ENCODE measurements at places on chromosomes 2 and 18.

- no peak for DNase-seq
These were observed 72.1 kb downstream of the OSBPL6 start for GRCh38 chr2:178266445-178266844.

- DNase-seq = no peak
These were observed 158.6 kb downstream of the ZNF804A start for GRCh38 chr2:184756885-184757284.

DNA sequence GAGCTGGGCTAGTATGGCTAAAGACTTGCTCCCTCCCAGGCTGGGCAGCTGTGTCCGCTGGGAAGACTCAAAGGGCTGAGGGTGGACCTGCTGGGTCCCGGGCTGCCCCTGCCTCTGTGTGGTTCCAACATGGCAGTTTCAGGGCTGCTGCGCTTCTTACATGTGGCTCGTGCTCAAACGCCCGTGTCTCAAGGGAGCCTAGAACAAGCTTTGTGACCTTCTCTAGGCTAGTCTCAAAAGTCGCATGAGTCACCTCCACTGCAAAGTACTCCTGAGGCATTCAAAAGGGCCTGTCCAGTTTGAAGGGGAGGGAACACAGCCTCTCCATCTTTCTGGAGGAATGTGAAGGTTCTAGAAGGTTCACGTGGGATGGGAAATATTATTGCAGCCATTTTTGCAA is 44.7 kb upstream of the RAB31 start:
- no peak for DNase-seq

- no peak for DNase-seq
These were observed 100.6 kb upstream of the FN1 start for GRCh38 chr2:215536510-215536909.

GRCh38 chr18:36872329-36872728 is 43.4 kb downstream of the KIAA1328 start:
- DNase-seq = no peak

DNA sequence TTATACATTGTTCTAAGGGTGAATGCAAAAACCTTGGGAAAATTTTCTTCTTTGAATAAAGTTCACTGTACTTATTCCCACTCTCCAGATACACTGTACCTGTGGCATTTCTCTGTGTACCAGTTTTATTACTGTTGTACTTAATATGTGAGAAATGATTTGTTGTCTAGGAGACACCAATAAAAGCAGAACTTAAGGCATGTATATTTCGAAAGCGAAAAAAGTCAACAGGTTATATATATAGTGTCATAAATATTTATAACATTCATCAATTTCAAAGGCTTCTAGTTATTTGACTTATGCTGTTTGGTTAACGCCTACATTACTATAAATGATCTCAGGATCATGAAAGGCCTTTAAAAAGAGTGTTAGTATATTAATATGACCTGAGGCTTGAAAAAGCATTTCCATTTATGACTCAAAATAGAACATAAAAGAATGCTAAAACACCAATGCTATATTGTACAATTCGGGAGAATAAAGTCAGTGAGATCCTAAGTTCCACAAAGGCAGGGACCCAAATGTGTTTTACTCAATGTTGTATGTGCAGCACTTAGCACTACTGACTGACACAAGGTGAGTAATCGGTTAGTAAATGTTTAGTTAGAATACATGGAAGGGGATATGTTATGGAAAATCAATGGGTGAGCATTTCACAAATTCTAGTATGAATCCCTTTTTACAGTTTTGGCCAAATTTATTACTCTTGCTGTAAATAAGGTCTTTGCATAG is 32.2 kb upstream of the HNRNPA3 start:
- DNase-seq = no peak

GRCh38 chr2:197952540-197953202 is 148.3 kb downstream of the PLCL1 start:
- DNase-seq = no peak

GRCh38 chr2:114294741-114295140 is 147.7 kb upstream of the DPP10 start:
- DNase-seq = no peak

- DNase-seq = no peak
These were observed 30.5 kb downstream of the RAB12 start for GRCh38 chr18:8639762-8640161.

GRCh38 chr2:64213532-64214275 is 69.5 kb upstream of the PELI1 start:
- peak; percentile 27 for DNase-seq

GRCh38 chr2:23427350-23427749 is 42.4 kb downstream of the KLHL29 start:
- no peak for DNase-seq

DNA sequence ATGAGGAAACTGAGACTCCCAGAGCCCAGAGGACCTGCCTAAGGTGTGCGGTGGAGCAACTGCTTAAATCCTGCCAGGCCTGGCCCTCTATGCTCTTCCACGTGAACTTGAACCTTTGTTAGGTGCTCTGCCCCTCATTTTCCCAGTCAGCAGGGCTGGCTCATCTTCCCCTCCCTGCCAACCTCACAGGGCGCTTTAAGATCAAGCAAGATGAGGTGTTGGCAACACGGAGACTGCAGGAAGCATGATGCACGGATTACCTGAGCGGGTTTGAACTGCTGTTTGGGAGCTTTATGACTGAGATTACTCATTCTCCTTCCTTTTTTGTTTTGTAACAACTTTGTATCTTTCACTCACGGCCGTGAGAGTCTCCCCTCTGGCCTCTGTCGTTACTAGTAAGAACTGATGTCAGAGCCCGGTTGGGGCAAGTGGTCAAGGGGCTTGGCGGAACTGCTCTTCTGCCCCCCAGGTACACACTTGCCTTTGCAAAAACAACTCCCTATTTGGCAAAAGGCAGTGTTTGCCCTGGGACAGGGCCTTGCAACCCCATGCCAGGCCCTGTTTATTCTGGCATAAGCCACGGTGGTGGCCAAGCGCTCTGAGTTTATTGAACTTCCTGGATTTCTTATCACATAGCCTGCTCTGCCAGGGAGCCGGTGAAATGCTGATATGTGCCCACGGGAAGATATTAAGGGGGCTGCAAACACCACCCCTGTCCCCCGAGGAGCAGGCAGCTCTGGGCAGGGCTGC is 127.8 kb downstream of the INHBB start:
- DNase-seq = no peak

- no peak for DNase-seq
These were observed 19.9 kb downstream of the TMSB10 start for GRCh38 chr2:84925336-84925723.

- no peak for DNase-seq
These were observed 98.2 kb upstream of the MAP3K20 start for GRCh38 chr2:172977270-172978062.

DNA sequence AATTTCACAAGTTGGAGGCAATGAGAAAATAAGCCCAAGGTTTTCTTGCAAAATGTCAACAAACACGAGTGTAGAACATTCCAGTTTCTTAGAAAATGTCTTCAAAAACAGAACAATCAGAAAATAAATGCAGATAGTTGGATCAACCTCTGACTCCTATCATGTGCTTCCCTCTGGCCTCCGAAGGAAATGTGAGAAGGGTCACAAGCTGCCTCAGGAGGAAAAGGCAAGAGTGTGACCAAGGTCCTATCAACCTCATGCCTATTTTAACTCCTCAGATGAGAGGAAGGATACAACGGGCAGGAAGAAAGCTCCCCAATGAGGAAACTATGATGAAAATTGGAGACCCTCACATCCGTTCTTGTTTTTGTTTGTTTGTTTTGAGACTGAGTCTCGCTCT is 7.9 kb downstream of the SCYGR5 start:
- DNase-seq = no peak

- no peak for DNase-seq
These were observed 12.1 kb upstream of the C18orf32 start for GRCh38 chr18:49499046-49499637.

DNA sequence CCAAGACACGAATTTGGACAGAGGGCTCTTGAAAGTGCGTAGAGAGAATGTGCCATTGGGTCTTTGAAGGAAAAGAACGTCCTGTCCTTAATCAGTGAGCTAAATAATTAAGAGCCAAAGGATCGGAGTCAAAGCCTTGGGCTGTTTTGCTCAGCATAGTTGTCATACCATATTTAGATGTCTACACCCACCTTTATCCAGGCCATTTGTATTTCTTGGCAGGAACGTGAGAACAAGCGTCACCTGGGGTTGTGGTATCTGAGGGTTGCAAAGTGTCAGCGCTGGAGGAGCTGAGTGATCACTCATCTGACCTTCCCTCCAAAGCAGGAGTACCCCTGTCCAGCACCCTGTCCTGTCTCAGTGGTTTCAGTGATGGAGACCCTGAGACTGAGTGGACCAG is 4.5 kb downstream of the LPIN1 start:
- DNase-seq = no peak

- no peak for DNase-seq
These were observed 61.6 kb downstream of the LPIN1 start for GRCh38 chr2:11808016-11808400.

GRCh38 chr2:203908797-203909185 is 27.8 kb upstream of the ICOS start:
- no peak for DNase-seq

GRCh38 chr2:121960251-121960650 is 204.8 kb downstream of the TSN start:
- no peak for DNase-seq

DNA sequence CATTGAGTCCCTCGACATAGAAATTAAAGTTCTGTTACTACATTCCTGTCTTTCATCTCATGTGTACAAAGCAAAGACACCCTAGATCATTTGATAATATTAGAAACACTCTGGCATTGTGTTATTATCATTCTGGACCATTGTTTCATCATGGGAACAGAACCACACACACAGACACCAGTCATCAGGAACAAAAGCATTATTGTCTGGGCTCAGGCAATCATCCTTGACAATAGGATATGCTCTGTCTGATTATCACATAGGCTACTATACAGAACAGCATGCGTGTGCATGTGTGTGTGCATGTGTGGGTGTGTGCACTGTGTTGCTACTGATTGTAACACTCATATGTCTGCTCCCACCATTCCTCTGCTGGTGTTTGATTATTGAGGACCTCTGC is 242.5 kb downstream of the SH3BP4 start:
- no peak for DNase-seq

- no peak for DNase-seq
These were observed 49.1 kb downstream of the ZEB2 start for GRCh38 chr2:144470816-144471215.

DNA sequence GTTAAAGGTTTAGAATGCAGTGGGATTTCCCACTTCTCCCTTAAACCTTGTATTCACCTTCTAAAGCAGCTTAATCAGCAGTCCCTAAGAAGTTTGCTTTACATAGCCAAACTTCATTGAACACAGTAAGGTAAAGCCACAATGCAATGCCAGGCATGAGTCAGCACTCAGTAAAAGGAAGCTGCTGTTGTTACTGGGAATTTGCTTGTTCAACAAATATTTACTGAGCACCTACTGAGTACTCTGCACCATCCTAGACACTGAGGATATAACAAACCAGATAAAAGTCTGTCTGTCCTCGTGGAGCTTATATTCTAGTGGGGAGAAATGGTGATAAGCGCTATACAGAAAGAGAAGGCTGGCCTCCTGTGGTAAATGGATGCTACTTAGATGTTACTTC is 162.7 kb downstream of the PKP4 start:
- no peak for DNase-seq

Data from CD4-positive, alpha-beta T cell treated with Interleukin-15 for 1 hour (primary cell).